ENCODE measurements at places on chromosomes 4 and X. TPM values are rescaled to one million over a fixed set of nuclear protein-coding genes. Genes with fewer than 3 reads are reported as not detected.
A peak's percentile ranks its signal among the peaks of the same experiment; 100 is the strongest.

GLRA2 gene
- 0.52 TPM for polyA plus RNA-seq

DNA sequence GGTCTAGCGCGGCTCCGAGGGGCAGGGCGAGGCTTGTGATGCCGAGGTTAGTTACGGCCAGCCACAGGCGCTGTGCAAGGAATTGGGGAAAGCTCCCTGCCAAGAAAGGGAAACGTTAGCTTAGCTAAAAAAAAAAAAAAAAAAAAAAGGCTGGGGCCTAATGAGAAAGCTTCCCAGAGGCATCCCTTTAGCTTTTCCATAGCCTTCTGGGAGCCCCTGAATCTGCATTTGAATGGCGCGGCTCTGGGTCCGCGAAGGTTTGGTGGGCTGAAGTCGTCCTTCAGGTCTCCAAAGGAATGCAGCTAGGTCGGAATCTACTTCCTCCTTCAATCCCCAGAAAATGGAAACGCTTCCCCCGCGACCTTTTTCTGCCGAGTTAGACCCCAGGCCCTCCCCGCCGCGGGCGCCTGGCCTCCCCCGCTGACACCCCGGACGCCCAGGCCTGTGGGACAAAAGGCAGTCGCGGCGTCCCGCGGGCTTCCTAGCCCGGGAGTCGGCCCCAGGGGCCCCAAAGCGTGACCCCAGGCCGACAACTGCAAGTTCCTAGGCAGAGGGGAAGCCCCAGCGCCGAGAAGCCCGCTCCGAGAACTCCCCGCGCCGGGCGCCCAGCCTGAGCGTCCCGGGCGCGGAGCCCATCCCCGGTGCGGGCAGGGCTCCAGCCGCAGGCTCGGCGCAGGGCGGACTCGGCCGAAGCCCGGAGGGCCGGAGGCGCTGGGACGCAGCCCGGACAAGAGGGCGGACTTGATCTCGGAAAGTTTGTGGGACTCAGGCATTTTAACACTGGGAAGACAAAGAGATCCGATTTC is 605 bp upstream of the FAT1 start:
- peak; percentile 51 for DNase-seq

DNA sequence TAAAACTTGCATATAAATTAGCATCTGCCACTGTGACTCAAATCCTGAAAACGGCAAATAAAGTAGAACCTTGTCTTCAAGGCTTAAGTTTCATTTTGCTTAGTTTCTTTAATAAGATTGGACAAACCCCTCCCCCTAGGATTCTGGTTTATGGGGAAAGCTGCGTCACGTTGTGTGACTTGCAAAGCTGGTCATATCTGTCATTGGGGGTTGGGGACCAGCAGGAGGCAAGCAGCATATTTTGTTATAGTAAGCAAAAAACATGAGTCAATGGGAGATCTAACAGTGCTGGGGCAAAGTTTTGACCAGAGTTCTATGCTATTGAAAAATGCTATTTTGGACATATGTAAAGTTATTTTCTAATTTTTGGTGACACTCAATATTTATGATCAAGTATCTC is 407.3 kb downstream of the PCDH18 start:
- DNase-seq, result no peak

- no peak for DNase-seq
Measured at GRCh38 chr4:142248946-142249345, 597.2 kb downstream of the INPP4B start.

- no peak for DNase-seq
Measured at GRCh38 chr4:94305466-94306225, 37.0 kb downstream of the HPGDS start.

DNA sequence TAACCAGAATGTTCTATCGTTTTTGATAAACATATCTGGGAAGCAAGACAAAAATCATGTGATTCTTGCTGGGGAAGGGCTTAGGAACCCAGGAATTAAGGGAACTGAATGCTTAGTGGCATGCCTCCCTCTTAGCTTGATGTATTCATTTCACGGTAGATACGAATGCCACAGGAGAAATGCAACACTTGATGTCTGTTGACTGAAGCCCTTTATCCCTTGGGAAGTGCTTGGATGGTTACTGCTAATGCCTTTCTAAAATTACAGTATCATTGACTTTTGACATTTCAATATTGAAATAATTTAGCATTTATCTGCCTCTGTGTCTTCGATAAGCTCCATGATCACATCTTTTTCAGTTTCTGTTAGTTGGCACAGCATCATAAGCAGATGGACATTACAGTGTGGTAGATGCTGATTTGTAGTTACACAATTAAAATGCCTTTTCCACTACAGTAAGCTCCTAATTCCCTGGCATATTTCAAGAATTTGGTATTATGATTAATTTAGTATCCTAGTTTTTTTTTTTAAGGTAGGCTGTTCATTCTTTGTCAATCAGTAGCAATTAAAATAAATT is 226.7 kb downstream of the ARHGAP10 start:
- no peak for DNase-seq

DNA sequence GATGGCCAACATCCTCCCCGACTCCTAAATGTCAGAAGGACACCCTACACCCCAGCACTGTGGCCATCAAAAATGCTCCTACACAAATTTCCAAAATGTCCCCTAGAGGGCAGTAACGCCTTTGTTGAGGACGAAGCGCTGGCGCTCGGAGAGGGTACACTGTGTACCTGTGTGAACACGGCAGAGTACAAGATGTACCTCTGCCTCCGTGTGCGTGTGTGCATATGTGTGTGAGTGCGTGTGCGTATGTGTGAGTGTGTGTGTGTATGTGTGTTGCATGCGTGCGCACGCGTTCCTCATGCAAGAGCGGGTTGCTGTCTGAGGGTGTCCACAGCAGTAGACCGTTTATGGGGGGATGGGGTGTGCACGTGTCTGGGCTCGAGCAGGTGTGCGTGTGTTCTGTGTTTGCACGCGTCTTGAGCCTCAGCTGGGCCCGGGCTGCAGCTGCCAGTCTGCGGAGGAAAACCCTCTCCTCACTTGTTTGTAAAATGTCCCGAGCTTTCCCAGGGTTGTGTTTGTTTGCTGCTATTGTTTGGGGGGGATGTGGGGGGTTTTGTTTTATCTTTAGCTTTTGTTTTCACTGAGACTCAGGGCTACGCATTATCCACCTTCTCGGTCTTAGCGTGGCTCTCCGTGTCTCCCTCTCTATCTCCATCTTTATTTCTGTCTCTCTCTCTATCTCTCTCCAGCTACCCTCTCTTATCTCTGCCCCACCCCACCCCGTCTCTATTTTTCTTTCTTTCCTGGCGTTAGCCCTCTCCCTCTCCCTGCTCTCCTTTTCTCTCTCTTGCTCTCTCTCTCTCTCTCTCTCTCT is 10.4 kb upstream of the TSPYL2 start:
- peak; percentile 72 for DNase-seq

DNA sequence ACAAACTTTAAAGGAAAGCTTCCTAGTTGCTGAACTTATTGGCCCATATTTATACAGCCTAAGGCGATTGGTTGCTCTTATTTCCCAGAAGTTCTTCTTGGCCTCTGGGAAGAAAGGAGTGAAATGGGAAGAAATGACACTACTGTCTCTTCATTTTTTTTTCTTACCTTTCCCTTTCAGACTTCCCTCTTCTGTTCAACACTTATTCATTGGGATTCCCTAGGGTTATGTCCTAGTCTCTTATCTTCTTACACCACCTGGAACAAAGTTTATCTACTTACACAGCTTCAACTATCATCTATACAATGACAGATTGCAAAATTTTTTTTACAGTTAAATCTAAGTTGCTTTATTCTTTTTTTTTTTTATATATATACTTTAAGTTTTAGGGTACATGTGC is 68.0 kb downstream of the SNX12 start:
- no peak for DNase-seq

- DNase-seq, result no peak
Measured at GRCh38 chrX:105488716-105489115, 268.2 kb upstream of the TEX13A start.

DGAT2L6 gene
- polyA plus RNA-seq, result 0.12 TPM

XPNPEP2 gene
- polyA plus RNA-seq, result 81.5 TPM

DNA sequence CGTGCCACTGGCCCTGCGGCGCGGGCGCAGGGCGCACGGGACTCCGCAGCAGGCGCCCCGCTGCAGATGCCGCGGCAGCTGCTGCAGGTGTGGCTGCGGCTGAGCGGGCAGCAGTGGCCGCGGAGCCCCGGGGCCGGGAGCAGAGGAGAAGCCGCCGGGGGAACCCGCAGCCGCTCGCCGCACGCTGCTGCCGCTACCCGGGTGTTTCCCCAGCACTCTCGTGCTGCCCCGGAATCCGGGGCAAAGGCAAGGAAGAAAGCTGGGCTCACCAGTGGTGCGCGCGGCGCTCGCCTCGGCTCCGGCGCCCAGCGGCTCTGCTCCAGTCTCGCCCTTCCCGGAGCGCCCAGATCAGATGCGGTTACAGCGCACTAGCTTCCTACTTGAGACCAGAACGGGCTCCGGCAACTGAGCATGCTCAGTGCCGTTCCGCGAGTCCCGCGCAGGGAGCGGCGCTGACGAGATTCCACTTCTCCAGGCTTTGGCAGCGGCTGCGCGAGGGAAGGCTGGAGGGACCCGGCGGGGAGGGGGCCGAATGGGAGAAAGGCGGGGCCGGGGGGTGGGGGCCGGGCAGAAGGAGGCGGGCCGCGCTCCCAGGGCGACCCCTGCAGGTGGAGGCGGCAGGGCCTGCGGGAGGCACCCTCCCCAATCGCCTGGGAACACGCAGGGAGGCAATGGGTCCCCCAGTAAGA is at the start of gene APBB2:
Gene APBB2, minus strand, starts transcription at position 407 of the 689 bp plus-strand sequence. CDS start 181,288 bp downstream, outside the sequence.
- peak; percentile 97 for DNase-seq

DNA sequence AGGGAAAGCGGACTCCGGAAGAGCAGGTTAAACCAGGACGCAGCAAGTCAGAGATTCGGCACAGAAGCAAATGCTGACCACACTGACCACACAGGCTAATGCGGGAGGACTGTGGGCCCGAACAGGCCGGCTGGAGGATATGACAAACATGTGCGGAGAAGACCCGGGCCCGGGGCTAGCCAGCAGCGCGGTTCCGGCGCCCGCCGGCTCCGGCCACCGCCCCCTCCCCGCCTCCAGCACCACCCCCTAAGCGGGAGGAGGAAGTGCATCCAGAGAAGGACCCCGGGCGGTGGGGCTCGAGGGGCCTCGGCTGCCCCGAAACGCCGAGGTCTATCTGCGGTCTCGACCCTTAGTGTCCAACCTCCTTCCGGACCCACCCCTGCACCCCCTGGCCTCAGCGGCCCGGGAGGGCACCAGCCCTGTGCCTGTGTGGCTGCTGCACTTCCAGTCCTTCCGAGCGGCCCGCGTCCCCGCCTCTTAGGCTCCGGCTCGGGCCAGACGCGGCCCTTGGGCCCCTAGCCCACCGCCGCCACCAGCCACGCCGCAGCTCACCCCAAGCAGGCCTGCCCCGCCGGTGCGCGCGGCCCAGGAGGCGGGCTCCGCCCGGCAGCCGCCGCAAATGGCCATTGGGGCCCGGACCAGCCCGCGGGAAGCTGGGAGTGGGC is 2.1 kb downstream of the ELOVL6 start:
- DNase-seq, result peak; percentile 67

GRCh38 chr4:87865288-87865687 is 32.5 kb downstream of the MEPE start:
- DNase-seq, result no peak

Data from left kidney (tissue), 8 donors.